ENCODE measurements at places on chromosomes 1 and 21. TPM values are rescaled to one million over a fixed set of nuclear protein-coding genes. Genes with fewer than 3 reads are reported as not detected.

GRCh38 chr1:71949681-71950080 lies 332.7 kb downstream of the NEGR1 start:
- no peak for DNase-seq
- H3K27ac ChIP-seq: no peak overlapping the region
- H3K27me3 ChIP-seq: no peaks in the 10 kb centered on the region
- no peaks in the 10 kb centered on the region for H3K4me1 ChIP-seq

DNA sequence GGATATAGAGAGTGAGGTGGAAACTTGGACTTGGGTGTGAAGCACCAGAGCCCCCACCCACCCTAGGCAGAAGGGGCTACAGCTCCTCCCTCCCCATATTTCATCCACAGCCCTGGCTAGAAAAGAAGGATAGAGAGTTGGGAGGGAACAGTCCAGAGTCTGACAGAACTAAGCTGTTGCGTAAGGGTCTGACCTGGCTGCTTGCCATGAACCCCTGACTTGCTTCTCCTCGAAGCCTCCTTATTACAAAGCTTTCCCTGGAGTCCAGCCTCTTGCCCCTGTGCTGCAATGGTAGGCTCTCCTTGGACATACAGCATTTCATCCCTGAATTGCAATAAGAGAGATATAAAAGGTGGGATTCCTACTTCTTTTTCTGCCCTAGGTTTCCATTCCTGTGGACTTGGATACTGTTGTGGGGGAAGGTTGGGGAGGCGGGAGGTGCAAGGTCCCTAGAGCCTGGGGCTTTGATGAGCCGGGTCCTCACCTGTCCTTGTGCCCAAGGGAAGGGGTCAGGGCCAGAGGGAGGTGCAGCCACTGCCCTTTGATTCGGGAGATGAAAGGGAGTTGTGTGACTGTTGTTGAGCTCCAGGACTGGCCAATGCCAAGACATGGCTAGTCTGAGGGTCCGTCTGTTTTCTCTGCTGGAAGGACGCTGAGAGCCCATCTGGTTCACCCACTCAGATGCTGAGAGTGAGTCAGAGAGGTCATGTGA lies 2.7 kb downstream of the RHBG start:
- no peaks in the 10 kb centered on the region for H3K27me3 ChIP-seq
- DNase-seq: peak; percentile 73
- no peaks in the 10 kb centered on the region for H3K36me3 ChIP-seq
- peaks cover 11% of the 10 kb centered on the region for H3K4me1 ChIP-seq

DNA sequence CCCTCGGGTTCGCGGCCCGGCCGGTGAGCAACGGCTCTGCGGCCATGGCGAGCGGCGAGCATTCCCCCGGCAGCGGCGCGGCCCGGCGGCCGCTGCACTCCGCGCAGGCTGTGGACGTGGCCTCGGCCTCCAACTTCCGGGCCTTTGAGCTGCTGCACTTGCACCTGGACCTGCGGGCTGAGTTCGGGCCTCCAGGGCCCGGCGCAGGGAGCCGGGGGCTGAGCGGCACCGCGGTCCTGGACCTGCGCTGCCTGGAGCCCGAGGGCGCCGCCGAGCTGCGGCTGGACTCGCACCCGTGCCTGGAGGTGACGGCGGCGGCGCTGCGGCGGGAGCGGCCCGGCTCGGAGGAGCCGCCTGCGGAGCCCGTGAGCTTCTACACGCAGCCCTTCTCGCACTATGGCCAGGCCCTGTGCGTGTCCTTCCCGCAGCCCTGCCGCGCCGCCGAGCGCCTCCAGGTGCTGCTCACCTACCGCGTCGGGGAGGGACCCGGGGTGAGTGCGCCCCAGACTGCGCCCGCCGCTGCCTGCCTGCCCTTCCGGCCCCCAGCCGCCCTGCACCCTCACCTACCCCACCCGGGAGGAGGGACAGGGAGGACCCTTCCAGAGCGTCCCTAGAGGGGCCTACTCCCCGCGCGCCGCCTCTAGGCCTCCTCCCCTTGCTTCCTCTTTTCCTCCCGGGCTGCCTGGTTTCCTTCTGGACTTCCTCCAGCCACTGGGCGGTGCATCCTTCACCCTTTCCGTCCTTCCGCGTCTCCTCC lies at the start of gene RNPEP:
RNPEP (plus strand) TSS at position 26 of the 757 bp plus-strand sequence; CDS start at position 45, 19 bp downstream.
- H3K4me3 ChIP-seq: peak within 1 kb of the TSS; percentile 84
- no peaks in the 10 kb centered on the region for H3K27me3 ChIP-seq
- peaks cover 14% of the 10 kb centered on the region for H3K4me1 ChIP-seq
- peak; percentile 94 for DNase-seq

GRCh38 chr1:109134423-109134822 lies 20.5 kb downstream of the ELAPOR1 start:
- DNase-seq: no peak
- peak overlapping the region; percentile 7 for H3K27ac ChIP-seq
- no peaks in the 10 kb centered on the region for H3K27me3 ChIP-seq

- no peaks in the 10 kb centered on the region for H3K36me3 ChIP-seq
- H3K27me3 ChIP-seq: no peaks in the 10 kb centered on the region
- DNase-seq: no peak
These were observed 8.2 kb downstream of the IGSF9 start for GRCh38 chr1:159937054-159937750.

GRCh38 chr1:224873434-224874369 lies 55.8 kb upstream of the DNAH14 start:
- DNase-seq: no peak
- H3K27ac ChIP-seq: no peak overlapping the region
- H3K4me3 ChIP-seq: no peak overlapping the region
- peaks cover 4% of the 10 kb centered on the region for H3K4me1 ChIP-seq

DNA sequence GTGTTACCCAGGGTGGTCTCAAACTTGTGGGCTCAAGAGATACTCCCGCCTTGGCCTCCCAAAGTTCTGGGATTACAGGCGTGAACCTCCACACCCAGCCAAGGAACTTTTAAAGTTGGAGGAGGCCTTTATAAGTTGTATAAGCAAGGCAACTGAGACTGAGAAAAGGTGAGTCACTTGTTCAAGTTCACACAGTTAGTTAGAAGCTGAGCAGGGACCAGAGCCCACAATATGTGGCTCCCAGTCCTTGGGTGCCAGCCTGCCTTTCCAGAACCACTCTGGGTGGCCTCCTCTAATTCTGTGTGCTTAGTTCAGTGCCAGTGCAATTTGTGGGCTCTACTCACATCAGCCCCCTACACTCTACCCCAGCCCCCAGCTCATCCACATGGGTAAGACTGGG lies 3.7 kb downstream of the RAB25 start:
- H3K4me1 ChIP-seq: peaks cover 10% of the 10 kb centered on the region
- no peaks in the 10 kb centered on the region for H3K36me3 ChIP-seq
- H3K4me3 ChIP-seq: no peak overlapping the region
- H3K27ac ChIP-seq: no peak overlapping the region
- no peak for DNase-seq
- no peaks in the 10 kb centered on the region for H3K27me3 ChIP-seq

DNA sequence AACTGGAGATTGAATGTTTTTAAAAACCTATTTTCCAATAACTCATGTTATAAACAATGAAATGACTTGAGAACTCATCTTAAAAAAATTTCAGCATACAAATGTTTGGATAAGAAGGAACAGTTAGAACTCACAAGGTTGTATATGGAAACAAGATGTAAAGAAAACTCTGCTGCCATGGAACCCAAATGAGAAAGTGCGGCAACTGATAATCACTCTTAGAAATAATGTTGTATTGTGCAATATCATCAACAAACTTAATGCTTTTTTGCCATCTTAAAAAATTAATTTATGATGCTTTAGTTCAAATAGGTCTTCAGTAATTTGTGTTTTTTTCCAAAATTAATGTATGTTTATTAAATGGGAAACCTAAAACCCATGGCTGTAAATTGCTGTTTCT lies 461.1 kb upstream of the NCAM2 start:
- H3K36me3 ChIP-seq: no peaks in the 10 kb centered on the region
- H3K27ac ChIP-seq: no peak overlapping the region
- no peak for DNase-seq
- H3K27me3 ChIP-seq: no peaks in the 10 kb centered on the region

- no peaks in the 10 kb centered on the region for H3K36me3 ChIP-seq
- no peak overlapping the region for H3K27ac ChIP-seq
- no peaks in the 10 kb centered on the region for H3K4me1 ChIP-seq
- H3K27me3 ChIP-seq: no peaks in the 10 kb centered on the region
These were observed 16.7 kb downstream of the LPAR3 start for GRCh38 chr1:84876353-84876752.

- no peak overlapping the region for H3K27ac ChIP-seq
- H3K36me3 ChIP-seq: peaks cover 24% of the 10 kb centered on the region
- no peak overlapping the region for H3K4me3 ChIP-seq
- DNase-seq: no peak
- H3K4me1 ChIP-seq: no peaks in the 10 kb centered on the region
These were observed 86.9 kb downstream of the SMYD2 start for GRCh38 chr1:214367841-214368240.

DNA sequence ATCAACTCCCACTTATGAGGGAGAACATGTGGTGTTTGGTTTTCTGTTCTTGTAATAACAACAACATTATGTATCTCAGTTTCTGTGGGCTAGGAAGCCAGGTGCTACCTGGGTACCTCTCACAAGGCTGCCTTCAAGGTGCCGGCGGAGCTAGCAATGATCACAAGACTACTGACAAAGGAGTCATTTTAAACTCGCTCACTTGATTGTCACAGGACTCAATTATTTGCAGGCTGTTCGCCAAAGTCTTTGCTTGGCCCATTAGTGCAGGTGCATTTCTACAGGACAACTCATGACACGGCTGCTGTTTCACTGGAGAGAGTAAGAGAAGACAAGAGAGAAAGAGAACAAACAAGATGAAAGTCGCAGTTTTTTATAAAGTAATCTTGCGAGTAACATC lies 1237.4 kb upstream of the TMPRSS15 start:
- H3K27me3 ChIP-seq: no peaks in the 10 kb centered on the region
- no peak overlapping the region for H3K27ac ChIP-seq
- H3K4me1 ChIP-seq: no peaks in the 10 kb centered on the region

Gene RGSL1
- total RNA-seq: not detected

Measured in upper lobe of left lung (tissue), 6 donors.